ENCODE measurements at places on chromosomes 5 and 9. TPM values are rescaled to one million over a fixed set of nuclear protein-coding genes. Genes with fewer than 3 reads are reported as not detected.

The NDUFAF2 gene
- 33.5 TPM for total RNA-seq

The PCDHB10 gene
- 3.9 TPM for total RNA-seq

The PAEP gene
- total RNA-seq = not detected

The IL5 gene
- not detected for total RNA-seq

The SREK1IP1 gene
- 14.1 TPM for total RNA-seq

The GADD45G gene
- 5.7 TPM for total RNA-seq

The MRRF gene
- 29.9 TPM for total RNA-seq

The TAF11L10 gene
- not detected for total RNA-seq

DNA sequence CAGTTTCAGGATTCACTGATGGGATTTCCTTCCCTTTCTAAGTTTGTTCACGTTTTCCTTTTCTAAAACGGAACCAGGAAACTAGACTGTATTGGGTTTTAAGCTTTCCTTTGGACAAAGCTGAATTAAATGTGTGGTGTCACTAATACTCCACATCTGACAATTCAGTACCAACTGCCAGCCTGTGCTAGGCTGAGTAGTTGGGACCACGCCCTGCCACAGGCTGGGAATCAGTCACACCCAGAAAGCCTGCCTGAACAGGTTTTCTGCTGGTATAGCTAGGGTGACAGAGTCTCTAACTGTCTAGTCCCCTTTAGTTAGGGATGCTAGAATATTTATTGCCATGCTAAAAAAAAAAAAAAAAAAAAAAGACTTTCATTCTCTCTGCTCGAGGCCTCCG is 15.6 kb downstream of the SPACA9 start:
- H3K27me3 ChIP-seq = no peaks in the 10 kb centered on the region
- H3K36me3 ChIP-seq = peaks cover 93% of the 10 kb centered on the region
- H3K4me3 ChIP-seq = no peak overlapping the region
- H3K27ac ChIP-seq = no peak overlapping the region
- H3K4me1 ChIP-seq = no peaks in the 10 kb centered on the region
- DNase-seq = no peak

DNA sequence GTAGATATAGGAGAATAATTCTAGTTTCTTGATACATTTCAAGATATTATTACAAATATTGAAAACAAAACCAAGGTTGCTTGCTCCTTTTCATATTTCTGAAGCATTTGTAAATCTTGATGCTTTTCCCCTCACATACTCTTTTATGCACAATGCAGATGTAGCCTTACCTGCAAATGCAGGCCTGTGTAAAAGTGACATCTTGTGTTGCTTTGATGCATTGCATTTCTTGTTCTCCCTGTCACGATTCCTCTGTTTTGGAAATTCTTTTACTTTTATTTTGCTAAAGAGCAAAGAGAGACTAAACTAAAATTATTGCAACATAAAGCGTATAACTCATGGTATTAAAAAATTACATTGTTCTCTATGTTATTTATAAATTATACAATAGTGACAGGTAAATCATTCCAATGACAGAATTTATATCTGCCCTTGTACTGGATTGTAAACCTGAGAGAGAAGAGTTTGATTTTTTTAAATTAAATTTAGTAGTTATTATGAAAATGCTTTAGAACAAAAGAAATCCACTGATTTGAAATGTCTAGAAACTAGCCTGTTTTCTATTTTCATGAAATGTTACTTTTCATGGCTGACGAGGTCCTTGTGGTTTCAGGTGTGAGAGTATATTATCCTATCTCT is 970.0 kb downstream of the MAT2B start:
- no peaks in the 10 kb centered on the region for H3K4me1 ChIP-seq
- no peak overlapping the region for H3K4me3 ChIP-seq
- no peaks in the 10 kb centered on the region for H3K36me3 ChIP-seq
- no peak for DNase-seq

DNA sequence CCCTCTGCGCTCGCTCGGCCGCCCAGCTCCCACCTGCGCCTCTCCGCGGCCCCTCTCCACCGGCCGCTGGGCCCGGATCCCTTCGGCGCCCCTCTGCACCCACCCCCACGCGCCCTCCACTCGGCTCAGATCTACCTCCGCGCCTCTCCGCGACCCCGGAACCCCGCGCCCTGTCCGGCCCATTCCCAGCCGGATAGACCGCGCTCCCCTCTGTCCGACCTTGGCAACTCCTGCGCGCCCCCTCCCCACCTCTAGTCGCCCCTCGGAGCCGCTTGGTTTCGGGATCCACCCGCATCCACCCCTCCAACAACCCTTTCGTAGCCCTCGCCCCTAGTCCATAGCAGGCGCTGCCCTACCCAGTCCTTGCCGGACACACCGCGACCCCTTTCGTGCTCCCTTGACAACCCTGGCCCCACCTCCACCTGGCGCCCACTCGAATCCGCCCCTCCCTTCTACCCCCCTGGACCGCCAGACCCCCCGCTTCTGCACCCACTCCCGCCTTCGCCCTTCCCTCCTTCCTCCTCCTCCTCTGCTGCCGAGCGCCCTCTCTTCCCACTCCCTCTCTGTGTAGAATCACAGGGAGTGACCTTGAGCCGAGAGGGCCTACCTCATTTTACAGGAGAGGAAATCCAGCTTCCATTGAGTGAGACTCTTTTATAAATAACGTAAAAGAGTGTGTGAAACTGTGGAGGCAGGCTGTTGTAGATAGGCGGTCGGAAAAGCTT is 525 bp upstream of the AK3 start:
- no peaks in the 10 kb centered on the region for H3K27me3 ChIP-seq
- DNase-seq = peak; percentile 74
- H3K4me3 ChIP-seq = peak overlapping the region; percentile 61
- no peaks in the 10 kb centered on the region for H3K36me3 ChIP-seq
- peak overlapping the region; percentile 88 for H3K27ac ChIP-seq
- peaks cover 37% of the 10 kb centered on the region for H3K4me1 ChIP-seq

DNA sequence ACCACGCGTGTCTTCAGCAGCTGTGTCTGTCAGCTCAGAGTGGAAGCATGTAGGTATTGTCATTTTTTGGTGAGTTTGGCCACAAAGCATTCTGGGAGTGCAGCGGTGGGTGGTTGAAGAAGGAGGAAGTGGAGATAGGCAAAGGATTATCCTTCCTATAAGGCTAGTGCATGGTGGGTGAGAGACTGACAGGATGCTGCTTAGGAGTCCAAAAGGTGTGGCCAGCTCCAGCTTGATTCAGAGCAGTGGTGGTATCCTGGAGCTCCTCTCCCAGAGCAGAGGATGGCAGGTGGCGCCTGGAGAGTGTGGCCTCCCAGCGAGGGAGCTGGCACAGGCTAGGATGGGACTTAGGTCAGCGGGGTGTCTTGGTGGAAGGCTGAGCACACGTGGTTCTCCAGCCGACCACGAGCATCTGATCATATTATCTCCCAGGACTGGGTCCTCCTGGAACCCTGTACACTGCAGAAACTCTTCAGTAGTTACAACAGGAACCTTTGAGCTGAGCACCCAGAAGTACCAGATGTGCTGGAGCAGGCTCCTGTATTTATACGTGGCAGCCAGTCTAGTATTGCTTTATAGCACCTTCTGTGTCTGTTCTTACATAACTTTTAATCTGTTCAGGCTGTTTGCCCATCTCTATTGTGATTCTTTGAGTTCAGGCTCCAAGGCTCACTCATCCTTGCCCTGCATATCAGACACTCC is 29.6 kb downstream of the MAML1 start:
- no peaks in the 10 kb centered on the region for H3K27me3 ChIP-seq
- H3K36me3 ChIP-seq = peaks cover 13% of the 10 kb centered on the region
- no peak overlapping the region for H3K4me3 ChIP-seq
- DNase-seq = no peak
- peak overlapping the region; percentile 52 for H3K27ac ChIP-seq

DNA sequence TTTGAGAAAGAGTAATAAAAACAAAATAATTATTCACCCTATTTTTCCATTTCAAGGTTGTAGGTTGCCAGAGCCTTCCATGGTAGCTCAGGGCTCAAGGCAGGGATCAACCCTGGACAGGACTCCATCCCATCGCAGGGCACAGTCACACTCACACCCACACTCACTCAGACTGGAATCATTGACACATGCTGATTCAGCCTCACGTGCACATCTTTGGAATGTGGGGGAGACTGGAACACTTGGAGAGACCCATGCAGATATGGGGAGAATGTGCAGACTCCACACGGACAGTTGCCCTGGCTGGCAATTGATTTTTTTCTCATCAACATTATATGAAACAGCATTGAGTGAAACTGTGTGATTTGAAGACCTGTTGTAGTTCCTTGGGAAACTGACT is 234.1 kb downstream of the ADGRV1 start:
- no peak overlapping the region for H3K4me3 ChIP-seq
- no peak overlapping the region for H3K27ac ChIP-seq
- H3K36me3 ChIP-seq = no peaks in the 10 kb centered on the region

DNA sequence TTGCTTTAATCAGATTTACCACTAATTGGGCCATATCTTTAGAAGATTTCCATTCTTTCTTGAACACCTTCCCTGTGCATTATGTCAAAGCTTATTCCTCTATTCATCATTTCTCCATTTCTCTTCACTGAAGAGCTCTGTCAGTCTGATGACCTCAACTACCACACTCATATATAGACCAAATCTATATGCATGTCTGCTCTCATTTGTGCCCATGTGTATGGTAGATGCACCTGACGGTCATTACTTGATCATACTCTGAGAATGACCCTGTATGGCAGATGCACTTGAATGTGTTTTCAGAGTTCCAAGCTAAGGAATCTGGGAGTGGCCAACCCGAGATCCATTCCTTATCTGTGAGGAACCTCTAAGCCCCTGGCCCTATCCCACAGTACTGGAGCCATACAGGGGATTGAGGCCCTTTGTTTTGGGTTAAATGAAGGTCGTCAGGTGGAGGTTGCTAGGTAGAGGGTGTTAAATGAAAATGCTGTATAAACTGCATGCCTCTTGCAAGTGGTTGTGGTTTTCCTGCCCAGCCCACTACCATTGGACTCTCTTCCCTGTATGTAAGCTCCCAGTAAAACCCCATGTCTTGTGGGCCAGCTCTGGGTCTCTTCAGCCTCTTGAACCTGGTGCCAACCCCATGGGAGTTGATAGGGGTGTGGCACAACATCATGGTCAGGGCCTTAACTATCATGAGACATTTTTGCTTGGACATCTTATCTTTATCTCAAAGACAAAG is 229.5 kb downstream of the KIAA0825 start:
- H3K36me3 ChIP-seq = no peaks in the 10 kb centered on the region
- no peak overlapping the region for H3K4me3 ChIP-seq
- H3K27ac ChIP-seq = no peak overlapping the region
- no peak for DNase-seq
- H3K27me3 ChIP-seq = no peaks in the 10 kb centered on the region

- no peak overlapping the region for H3K4me3 ChIP-seq
- H3K4me1 ChIP-seq = no peaks in the 10 kb centered on the region
- no peak overlapping the region for H3K27ac ChIP-seq
- H3K27me3 ChIP-seq = no peaks in the 10 kb centered on the region
Observed at GRCh38 chr5:145797336-145797735, 37.8 kb downstream of the PRELID2 start.

- peak overlapping the region; percentile 32 for H3K27ac ChIP-seq
- peaks cover 55% of the 10 kb centered on the region for H3K4me1 ChIP-seq
- no peak for DNase-seq
Observed at GRCh38 chr5:170313344-170313743, 15.8 kb upstream of the LCP2 start.

- H3K4me3 ChIP-seq = no peak overlapping the region
- H3K36me3 ChIP-seq = no peaks in the 10 kb centered on the region
- no peaks in the 10 kb centered on the region for H3K27me3 ChIP-seq
Observed at GRCh38 chr5:171644536-171644935, 141.1 kb upstream of the SMIM23 start.

DNA sequence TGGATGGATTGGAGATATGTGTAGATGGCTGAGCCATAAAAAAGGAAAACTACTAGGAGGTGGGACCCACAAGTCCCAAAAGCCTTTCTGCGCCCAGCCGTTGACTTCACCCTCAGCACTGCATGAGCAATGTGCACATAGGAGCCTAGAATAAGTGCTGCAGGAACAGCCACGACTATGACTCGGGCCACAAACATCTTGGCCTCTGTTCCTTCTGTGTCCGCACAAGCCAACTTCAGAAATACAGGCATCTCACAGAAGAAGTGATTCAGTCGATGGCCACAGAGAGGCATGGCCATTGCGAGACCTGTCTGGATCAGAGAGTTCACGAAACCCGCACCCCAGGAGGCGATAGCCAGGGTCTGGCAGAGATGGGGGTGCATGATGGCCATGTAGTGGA is 587 bp downstream of the OR2Y1 start:
- no peak overlapping the region for H3K4me3 ChIP-seq
- H3K27ac ChIP-seq = no peak overlapping the region
- no peaks in the 10 kb centered on the region for H3K27me3 ChIP-seq

- DNase-seq = no peak
- no peak overlapping the region for H3K27ac ChIP-seq
- no peaks in the 10 kb centered on the region for H3K36me3 ChIP-seq
- H3K27me3 ChIP-seq = no peaks in the 10 kb centered on the region
Observed at GRCh38 chr5:82338771-82339373, 60.7 kb upstream of the RPS23 start.

GRCh38 chr5:12399868-12400267 is 495.6 kb upstream of the CTNND2 start:
- DNase-seq = no peak
- H3K36me3 ChIP-seq = no peaks in the 10 kb centered on the region
- no peak overlapping the region for H3K4me3 ChIP-seq
- H3K4me1 ChIP-seq = no peaks in the 10 kb centered on the region
- H3K27me3 ChIP-seq = no peaks in the 10 kb centered on the region

Measured in sigmoid colon (tissue), 7 donors.